Stimulated activated CD8-positive, alpha-beta memory T cell treated with anti-CD3 and anti-CD28 coated beads, Interleukin-7, amount 100 ng/mL, for 24 hours (primary cell): ENCODE measurements at places on chromosomes 16 and 17.

- DNase-seq: peak; percentile 11
Observed at GRCh38 chr16:30715750-30716445, 16.9 kb downstream of the SRCAP start.

DNA sequence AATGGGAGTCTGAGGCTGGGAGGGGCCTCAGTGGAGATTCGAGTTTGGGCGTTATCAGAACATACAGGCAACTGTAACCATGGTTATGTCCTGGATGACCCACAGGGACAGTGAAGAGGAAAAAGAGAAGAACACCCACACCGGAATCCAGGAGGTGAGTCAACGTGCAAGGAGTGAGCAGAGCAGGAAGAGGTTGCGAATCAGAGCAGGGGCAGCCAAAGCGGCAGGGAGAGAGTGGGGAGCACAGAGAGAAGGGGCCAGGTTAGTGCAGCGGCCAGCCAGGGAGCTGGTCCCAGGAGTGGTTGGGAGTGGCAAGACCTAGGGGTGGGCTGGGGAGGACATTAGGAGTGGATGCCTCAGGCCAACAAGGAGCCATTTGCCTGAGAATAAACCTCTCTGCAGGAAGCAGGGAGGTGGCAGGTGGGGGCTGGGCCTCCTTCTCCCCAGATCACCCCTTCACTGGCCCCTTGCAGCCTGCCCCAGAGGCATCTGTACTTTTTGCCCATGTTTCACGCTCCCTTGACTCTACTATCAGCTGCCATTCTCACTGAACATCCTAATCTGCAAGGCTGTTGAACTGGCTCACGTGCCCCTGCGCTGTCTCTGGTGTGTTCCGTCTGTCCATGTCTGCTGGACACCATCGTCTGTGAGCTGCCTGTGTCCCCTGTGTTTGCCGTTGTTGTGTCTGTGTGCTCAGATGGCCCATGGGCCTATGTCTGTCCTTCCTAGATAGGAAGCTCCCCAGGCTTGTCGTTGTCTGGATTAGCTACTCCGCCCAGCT lies 5.1 kb downstream of the KRT13 start:
- DNase-seq: no peak

DNA sequence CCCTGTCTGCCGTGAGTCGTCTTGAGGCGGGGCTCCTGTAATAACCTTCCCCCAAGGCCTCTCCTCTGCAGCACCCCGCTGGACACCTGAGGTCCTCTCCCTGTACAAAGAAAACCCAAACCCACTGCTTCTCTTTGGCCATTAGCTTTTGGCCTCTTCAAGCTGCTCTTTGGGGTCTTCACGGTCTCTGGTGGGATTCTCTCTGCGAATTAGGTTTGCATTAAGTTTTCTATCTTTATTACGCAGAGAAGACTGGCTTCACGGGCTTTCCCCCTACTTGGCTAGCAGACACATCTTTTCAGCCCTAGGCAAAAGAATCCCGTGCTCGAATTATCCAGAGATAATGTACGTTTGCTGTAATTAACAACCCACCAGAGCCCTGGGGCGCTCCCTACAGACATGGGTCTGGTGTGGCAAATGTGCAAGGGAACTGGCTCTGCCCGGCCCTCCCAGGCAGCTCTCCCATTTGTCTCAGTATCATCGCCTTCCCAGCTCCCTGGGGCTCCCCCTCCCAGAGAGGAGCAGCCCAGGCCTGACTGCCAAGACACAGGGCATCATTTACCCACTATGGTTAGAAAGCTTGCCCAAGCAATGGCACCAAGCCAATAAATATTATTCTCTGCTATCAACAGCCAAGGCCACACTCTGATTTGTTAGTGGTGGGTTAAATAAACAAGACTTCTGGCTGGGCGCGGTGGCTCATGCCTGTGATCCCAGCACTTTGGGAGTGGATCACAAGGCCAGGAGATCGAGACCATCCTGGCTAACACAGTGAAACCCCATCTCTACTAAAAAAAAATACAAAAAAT lies 24.7 kb upstream of the KLHDC4 start:
- DNase-seq: no peak

- DNase-seq: no peak
Observed at GRCh38 chr17:57256708-57257112, 387 bp downstream of the MSI2 start.

GRCh38 chr17:17535957-17536356 lies 39.8 kb upstream of the RASD1 start:
- DNase-seq: no peak

GRCh38 chr17:40317345-40317873 lies 8.4 kb downstream of the RARA start:
- no peak for DNase-seq

GRCh38 chr16:53744449-53744848 lies 40.5 kb downstream of the FTO start:
- no peak for DNase-seq

DNA sequence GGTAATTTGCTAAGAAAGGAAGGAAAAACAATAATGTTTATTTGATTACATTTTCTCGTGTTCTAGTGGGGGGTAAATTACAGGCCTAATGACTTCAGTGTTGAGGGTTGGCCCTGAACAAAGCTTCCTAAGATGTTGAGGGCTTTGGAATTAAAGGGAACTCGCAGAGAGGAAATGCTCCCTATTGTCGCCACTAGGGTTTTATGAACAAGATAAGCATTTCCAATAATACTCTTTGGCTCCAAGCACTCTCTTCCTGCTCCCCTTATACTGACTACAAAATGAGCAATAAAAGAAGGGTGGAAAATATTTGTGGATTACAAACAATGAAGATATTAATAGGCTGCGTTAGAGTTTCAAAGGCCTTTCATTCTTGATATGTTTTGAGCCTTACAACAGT lies 363.6 kb downstream of the HS3ST3B1 start:
- DNase-seq: no peak

GRCh38 chr16:50448981-50449380 lies 80.2 kb upstream of the BRD7 start:
- no peak for DNase-seq

- no peak for DNase-seq
Observed at GRCh38 chr16:48160575-48160974, 4.8 kb upstream of the ABCC12 start.

- no peak for DNase-seq
Observed at GRCh38 chr16:57266531-57267260, 17.8 kb downstream of the PLLP start.

GRCh38 chr16:68272507-68273209 lies 8.3 kb downstream of the SLC7A6 start:
- no peak for DNase-seq

DNA sequence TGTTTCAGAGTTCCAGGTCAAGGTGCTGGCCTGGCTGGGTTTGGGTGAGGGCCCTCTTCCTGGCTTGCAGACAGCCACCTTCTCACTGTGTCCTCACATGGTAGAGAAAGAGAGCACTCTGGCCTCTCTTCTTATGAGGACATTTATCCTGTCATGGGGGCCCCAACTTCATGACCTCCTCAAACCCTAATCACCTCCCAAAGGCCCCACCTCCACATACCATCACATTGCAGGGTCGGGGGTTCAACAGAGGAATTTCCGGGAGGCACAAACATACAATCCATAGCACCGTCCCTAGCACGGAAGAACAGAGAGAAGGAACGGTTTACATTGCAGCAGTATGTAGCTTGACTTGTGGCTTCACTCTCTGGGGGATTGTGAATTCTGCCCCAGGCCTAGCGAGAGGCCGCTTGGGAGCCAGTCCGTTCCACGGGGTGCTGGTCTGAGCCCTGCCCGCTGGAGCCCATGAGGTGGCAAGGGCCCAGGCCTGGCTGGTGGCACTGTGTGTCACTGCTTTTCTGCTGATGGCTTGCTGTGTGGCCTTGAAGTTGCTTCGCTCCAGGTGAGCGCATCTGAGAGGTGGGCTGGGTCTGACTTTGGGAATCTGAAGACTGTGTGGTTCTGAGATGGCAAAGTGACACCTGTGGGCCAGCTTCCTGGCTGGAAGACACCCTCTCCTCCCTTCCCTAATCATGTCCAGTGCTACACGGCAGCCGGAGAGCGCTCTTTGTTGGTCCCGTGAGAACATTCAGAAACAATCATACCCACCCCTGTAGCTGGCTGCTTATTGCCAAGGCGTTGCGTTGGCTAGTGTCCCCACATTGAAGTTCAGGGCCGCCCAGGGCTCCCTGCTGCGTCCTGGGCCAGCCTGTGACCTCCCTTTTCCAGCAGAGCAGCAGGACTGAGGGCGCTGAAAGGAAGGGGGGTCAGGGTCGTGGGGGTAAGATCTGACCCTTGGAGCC lies 98.3 kb downstream of the CMIP start:
- no peak for DNase-seq

- no peak for DNase-seq
Observed at GRCh38 chr17:38428112-38428642, at the start of gene ARHGAP23. ARHGAP23 (plus strand) TSS chr17:38428464; CDS start chr17:38428486, 22 bp downstream.

GRCh38 chr16:11439790-11440656 lies 94.8 kb downstream of the RMI2 start:
- no peak for DNase-seq

GRCh38 chr17:59521465-59522126 lies 43.8 kb upstream of the DHX40 start:
- peak; percentile 25 for DNase-seq

DNA sequence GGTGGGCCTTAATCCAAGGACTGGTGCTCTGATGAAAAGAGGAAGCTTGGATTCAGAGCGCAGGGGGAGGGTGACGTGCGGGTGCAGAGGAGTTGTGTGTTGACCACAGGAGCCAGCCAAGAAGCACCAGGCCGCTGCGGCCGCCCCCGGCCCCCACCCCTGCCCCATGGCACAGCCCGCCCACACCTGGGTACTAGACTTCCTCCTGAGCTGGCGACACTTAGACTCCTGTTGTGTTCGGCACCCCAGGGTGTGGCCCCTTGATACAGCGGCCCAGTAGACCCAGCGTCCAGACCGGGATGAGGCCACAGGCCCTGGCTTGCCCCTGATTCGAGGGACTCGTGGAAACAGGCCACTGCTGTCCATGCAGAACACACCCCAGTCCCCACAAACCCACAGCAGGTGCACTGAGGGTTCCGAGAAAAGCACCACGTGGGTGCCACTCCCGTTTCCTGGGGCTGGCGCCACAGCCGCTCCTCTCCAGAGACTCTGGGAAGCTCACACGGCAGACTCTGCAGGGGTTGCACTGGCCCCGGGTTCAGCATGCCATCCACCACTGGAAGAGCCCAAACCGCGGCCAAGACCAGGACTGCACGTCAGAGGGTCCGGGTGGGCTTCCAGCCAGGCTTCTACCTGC lies 5.7 kb upstream of the SNAI3 start:
- no peak for DNase-seq

GRCh38 chr16:70349783-70350182 lies 3.1 kb downstream of the DDX19A start:
- DNase-seq: no peak

DNA sequence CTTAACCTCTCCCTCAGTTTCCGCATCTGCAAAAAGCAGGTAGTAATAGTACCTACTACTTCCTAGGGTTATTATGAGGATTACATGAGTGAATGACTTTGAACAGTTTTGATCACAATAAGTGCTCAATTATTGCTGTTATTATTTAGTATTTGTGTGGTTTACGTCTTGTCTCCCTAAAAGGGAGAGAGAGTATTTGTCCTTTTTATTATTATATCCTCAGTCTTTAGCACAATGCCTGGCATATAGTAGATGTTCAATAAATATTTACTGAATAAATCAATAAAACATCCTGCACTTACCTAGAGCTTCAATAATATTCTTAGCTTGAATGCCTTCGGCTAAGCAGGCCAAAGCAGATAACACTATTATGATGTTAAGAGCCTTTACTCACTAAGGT lies 160.0 kb downstream of the TANC2 start:
- no peak for DNase-seq

GRCh38 chr17:75013092-75013559 lies 656 bp downstream of the MRPL58 start:
- DNase-seq: no peak

DNA sequence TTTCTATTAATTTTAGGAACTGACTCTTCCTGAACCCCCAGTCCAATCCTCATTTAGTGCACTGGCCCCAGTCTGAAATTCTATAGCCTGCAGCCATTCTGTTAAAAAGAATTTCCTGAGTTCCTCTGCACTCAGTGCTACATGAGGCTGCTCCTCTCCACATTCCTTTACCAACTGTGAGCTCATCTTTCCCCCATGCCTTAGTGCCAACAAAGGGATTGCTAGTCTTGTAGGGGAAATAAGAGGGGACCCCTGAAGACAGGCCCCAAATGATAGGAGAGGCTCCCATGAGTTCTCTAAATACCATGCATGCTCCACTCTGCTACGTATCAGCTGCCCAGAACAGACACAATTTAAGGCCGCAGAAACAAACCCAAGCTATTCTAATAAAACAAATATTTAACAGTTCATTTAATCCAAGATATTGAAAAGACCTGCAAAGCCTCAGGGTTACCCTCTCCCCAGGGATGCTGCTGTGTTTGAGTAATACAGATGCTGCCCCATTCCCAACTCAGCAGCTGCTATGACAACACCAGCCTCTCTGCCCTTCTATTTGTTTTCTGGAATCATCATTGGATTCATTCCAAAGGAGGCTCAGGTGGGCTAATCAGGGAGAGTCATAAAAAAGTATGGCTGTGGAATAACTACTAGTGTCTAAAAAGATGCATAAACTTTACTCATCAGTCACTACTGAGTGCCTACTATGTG lies 228.5 kb downstream of the TOX3 start:
- DNase-seq: no peak

- no peak for DNase-seq
Observed at GRCh38 chr17:67435786-67436185, 58.7 kb downstream of the PITPNC1 start.

DNA sequence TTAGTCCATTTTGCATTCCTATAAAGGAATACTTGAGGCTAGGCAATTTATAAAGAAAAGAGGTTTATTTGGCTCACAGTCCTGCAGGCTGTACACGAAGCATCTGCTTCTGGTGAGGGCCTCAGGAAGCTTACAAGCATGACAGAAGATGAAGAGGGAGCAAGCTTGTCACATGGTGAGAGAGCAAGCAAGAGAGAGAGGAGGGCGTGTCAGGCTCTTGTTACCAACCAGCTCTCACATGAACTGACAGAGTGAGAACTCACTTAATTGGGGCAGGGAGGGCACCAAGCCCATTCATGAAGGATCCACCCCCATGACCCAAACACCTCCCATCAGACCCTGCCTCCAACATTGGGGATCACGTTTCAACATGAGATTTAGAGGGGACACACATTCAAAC lies 1.6 kb downstream of the CHCT1 start:
- no peak for DNase-seq

- no peak for DNase-seq
Observed at GRCh38 chr17:19303367-19303776, 59.2 kb downstream of the B9D1 start.

- no peak for DNase-seq
Observed at GRCh38 chr16:84883301-84883700, 63.5 kb downstream of the CRISPLD2 start.

DNA sequence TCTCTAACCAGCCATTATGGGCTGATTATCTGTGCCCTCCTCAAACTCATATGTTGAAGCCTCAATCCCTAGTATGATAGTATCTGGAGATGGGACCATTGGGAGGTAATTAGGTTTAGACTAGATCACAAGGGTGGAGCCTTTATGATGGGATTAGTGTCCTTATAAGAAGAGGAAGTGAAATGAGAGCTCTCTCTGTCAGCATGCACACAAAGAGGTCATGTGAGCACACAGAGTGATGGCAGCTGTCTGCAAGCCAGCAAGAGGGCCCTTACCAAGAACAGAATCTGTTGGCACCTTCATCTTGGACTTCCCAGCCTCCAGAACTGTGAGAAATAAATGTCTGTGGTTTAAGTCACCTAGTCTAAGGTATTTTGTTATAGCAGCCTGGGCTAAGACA lies 101.9 kb downstream of the PCTP start:
- no peak for DNase-seq

- DNase-seq: no peak
Observed at GRCh38 chr17:48746916-48747444, 18.4 kb upstream of the HOXB13 start.

GRCh38 chr16:4261557-4262172 lies 11.2 kb downstream of the TFAP4 start:
- DNase-seq: no peak

- no peak for DNase-seq
Observed at GRCh38 chr17:83125515-83126274, 46.3 kb downstream of the METRNL start.
